ENCODE measurements at places on chromosomes 3 and 15. TPM values are rescaled to one million over a fixed set of nuclear protein-coding genes. Genes with fewer than 3 reads are reported as not detected.
A peak's percentile ranks its signal among the peaks of the same experiment; 100 is the strongest.

ZDHHC23 gene
- total RNA-seq: 20.6 TPM

GRCh38 chr3:196569003-196569516 is 600 bp downstream of the FBXO45 start:
- peak; percentile 48 for DNase-seq

DNA sequence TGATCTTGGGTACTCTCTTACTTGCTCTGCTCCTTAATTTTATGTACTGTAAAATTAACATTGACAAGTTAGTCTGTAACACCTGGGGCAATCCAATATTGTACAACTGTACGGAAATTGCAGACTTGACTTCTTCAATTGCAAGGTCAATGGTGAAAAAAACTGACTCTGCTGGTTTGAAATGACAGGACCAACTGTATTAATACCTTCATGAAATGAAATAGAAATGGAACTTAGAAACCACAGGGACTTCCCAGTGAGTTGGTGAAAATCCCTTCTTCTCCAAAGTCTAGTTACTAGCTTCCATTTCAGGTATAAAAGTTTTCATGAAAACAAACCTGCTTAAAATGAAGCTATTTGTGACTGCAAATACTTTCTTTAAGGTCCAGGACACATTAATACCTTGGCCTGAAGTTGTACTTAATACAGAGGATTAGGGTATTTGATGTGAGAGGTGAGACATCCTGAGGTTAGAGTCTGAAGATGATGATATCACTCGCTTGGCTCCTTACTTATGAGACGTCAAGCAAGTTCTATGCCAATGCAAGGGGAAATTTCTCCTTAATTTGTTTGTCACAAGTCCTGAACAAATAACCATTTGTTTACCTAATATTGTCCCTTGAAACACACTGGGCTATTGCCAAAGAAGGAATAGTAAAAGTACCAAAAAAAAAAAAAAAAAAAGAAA is 226.2 kb upstream of the TP63 start:
- DNase-seq: no peak

- no peak for DNase-seq
Observed at GRCh38 chr15:58649175-58649574, 100.3 kb downstream of the ADAM10 start.

- no peak for DNase-seq
Observed at GRCh38 chr3:72763751-72764440, 84.3 kb downstream of the SHQ1 start.

GRCh38 chr15:75723847-75724660 is 11.4 kb upstream of the CSPG4 start:
- DNase-seq: peak; percentile 96

DNA sequence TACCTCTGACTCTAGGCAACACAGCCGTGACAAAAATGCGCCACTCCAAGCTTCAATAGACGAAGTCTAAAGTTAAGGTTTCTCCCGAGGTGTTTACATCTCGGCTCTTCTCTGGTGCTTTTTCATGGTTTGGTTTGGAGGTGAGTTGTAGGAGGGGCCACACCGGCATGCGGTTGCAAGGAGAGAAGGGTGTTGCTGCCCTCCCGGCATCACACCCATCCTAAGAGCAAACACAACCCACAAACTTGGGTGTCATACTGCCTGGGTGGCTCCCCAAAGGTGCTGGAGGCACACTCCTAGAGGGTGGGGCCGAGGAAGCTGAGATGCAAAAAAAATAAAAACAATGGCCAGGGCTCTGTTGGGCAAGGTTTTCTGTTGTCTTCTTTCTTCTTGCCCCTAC is 225.2 kb upstream of the ICE2 start:
- no peak for DNase-seq

DNA sequence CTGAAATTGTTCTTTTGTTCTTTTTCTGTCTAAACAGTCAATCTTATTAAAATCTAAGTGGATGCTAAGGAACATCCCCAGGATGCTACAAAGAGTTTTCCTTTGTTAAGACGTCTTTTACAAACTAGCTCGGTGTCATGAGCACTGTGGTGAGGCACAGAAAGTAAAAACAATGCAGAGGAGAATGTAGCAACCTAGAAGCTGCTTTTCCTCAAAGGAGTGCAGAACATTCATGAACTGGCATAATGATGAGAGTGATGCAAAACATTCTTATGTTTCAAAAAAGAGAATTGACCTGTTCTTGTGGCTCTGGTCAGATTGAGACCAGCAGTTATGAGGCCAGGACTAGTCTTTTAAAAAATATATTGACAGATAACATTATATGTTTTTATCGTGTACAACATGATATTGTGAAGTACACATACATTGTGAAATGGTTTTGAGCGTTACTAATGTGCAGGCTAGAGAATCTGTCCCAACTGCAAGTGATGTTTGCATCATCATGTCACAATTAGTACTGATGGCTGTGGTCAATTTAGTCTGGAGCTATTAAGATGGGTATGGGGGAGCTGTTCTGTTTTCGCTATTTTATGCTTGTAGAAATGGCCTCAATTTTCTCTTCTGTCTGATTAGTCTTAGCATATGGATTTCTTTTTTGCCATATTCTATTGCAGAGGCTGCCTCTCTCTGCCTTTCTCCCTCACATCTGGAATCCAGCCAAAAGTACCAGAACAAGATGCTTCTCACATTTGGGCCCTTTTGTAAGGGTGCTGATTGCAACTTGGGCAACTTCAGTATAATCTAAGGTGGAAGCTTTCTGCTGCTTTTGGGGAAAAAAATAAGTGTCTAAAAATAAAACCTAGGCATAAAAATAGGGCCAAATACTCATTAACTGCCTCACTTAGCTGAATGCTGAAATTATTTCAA is 50.2 kb downstream of the HHLA2 start:
- no peak for DNase-seq
